DMS79 treated with DMSO at 0.1 percent for 48 hours (cell line): ENCODE measurements at places on chromosomes 3 and 15.

- DNase-seq: no peak
These were observed 148.0 kb downstream of the DIPK2A start for GRCh38 chr3:144119633-144120032.

- no peak for DNase-seq
These were observed 314.9 kb upstream of the TMCO5A start for GRCh38 chr15:37619358-37620042.

DNA sequence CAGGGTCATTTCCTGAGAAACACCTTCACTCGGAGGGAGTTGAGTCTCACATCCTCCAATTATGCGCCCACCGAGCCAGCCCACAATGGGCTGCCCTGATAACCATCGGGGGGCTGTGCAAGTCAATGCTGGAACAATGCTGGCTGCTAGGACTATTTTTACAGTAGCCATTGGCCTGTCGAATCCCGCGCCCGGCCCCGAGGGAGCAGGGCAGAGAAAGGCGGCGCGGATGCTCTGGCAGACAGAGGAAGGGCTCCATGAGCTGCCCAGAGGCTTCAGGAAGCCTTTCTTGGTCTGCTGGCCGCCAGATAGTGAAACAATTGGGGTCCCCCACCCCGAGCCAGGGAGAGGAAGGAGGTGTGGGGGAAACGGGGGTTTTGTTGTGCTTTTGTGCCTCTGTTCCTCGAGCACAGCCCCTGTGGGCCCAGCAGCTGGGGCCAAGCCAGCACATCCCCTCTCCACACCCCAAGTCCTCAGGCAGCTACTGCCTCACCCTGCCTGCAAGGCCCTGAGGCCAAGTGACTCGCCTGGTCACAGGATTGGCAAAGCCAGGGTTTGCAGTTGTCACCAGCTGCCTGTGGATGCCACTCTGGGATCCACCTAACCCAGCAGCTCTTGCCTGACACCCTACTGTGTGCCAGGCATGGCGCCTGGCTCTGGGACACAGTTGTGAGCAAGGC, 39.0 kb downstream of the SLC6A6 start:
- DNase-seq: no peak

DNA sequence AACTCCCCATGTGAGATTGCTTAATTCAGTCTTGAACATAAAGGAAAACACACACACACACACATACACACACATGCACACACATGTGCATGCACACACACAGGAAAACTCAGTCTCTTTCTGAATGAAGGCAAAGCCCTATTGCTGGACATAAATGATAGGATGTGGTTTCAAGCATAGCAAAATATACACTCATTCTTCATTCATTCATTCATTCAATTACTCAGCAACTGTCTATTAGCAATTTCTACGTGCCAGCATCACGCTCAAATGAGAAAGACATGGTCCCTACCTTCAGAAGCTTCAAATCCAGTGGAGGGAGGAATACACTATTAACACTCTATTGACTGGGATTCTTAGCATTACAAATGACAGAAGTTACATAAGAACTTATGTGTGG, 41.8 kb upstream of the UBE2E2 start:
- DNase-seq: no peak

DNA sequence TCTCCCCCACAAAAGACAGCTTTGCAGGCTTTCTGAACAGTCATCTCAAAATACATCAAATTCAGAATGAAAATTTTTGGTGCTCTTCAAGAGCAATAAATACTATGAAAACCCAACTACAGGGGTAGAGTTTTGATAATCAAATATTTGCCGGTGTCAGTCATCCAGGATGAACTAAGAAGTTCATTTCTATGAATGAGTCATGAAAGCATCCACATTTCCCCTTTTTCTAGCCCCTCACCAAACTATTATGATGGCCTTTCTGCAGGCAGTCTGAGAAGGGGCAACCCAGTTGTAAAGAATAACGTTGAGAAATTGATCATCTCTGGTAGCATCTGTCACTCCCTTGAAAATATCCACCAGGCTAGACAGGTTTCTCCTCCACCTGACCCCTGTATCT, 3.1 kb upstream of the LPCAT4 start:
- no peak for DNase-seq

DNA sequence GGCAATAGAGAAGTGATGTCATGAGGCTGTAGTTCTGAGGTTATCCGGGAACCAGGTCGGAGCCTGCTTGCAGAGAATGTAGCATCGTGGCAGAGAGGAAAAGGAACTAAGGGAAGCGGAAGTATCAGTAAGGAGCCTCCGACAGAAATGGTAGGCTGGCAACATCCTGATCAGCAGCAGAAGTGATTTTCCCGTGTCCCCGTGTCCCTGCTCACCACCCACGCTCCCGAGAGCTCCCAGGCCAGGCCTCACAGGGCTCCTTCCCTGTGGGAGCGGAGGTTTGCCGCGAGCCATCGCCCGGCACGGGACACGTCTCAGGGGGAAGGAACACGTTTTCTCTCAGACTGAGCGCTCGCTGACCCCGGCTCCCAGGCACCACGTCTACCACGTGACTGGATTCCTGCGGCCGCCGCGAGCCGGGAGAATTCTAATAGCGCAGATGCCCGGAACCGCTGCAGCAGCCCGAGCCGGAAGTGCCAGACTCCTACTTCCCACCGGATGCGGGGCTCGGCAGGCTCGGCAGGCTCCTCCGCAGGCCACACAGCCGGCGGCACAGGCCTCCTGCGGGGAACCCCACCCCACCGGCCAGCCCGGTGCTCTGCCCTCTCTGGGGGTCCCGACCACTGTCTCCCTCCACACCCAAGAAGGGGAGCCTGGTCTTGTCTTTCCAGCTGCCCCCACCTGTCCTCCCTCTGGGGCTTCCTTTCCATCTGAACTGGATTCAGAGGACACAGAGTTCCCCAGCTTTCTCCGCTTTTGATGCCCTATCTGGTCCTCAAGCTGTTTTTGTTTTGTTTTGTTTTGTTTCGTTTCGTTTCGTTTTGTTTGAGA, 99.3 kb downstream of the BDH1 start:
- DNase-seq: no peak

DNA sequence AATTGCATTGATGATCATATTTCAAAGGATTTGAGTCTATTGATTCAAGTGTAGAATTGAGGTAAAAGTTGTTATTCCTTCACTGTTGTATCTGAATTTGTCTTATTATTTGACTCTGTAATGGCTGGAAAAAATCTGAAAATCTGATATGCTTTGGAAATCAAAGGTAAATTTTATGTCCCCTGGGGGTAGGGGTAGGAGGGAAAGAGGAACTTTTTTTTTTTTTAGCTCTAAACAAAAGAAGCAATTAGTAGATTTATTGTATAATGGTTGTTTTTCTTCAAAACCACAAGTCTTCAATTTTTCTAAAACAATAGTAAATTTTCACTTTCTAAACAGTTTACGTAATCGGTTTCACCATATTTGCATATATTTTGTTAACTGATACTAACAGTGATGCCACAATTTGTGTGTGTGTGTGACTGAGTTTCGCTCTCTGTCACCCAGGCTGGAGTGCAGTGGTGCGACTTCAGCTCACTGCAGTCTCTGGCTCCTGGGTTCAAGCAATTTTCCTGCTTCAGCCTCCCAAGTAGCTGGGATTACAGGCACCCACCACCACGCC, 91.7 kb upstream of the GOLGA6L4 start:
- DNase-seq: no peak

- no peak for DNase-seq
These were observed 13.9 kb downstream of the PCYT1A start for GRCh38 chr3:196273655-196274054.

GRCh38 chr3:169387751-169388696, 275.5 kb downstream of the MECOM start:
- no peak for DNase-seq
